ENCODE measurements at places on chromosomes 12 and 14. TPM values are rescaled to one million over a fixed set of nuclear protein-coding genes. Genes with fewer than 3 reads are reported as not detected.

- DNase-seq: no peak
Observed at GRCh38 chr12:16012117-16012516, 101.0 kb downstream of the DERA start.

- DNase-seq: no peak
Observed at GRCh38 chr14:76687611-76688382, 73.5 kb upstream of the VASH1 start.

- DNase-seq: no peak
Observed at GRCh38 chr12:68043435-68043834, 54.2 kb downstream of the IFNG-AS1 start.

GRCh38 chr12:114141921-114142564, 175.9 kb upstream of the RBM19 start:
- DNase-seq: no peak

- DNase-seq: no peak
Observed at GRCh38 chr14:95331708-95332408, 12.2 kb upstream of the CLMN start.

DNA sequence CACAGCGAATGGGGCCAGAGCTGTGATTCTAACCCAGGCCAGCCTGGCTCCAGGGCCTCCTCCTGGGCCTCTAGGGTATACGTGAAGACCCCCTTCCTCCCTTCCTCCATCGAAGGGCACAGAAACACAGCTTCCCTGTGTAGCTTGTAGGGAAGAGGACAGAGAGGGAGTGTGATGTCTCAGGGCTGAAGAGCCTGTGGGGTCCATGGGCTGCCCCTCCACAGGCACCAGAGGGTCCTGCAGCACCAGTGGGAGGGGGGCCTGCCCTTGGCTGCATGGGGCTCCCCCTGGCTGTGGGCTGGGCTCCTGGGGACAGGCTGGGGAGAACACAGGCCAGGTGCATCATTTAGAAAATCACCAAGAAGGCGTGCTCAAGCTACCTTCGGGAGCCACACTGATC, 178.5 kb downstream of the CALM1 start:
- DNase-seq: no peak

DNA sequence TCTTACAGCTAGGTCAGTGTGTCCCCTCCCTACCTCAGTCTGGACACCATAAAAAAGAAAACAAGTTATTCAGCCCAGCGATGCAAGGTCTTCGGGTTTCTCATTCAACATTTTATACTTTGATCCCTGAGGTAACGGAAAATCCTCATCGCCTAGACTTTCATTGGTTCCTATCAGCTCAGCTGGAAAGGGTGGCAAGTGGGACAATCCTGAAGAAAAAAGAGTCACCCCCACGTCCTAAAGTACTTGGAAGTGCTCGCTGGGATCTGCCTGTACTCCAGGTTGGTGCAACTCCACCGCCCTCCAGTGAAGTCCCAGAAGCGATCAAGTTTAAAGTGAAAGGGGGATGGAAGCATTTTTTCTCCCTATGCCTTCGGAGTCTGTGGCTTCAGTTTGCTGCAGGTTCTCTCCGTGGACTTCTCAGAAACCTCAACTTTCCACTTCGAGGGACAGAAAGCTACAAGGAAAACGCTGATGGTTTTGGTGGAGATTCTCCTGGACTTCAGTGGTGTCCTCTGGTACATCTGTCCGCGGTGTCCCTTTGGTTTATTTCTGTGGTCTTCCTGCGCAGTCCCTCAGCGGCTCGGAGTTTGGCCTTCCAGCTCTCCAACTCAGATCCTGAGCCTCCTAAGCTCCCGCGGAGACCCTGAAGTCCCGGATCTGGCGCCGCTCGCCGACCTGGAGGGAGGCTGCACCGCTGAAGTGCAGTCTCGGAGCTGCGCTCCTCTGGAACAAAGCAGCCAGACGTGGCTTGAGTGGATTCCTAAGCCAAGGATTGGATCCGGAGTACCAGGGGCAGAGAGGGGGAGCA, 1.8 kb upstream of the LRFN5 start:
- no peak for DNase-seq

DNA sequence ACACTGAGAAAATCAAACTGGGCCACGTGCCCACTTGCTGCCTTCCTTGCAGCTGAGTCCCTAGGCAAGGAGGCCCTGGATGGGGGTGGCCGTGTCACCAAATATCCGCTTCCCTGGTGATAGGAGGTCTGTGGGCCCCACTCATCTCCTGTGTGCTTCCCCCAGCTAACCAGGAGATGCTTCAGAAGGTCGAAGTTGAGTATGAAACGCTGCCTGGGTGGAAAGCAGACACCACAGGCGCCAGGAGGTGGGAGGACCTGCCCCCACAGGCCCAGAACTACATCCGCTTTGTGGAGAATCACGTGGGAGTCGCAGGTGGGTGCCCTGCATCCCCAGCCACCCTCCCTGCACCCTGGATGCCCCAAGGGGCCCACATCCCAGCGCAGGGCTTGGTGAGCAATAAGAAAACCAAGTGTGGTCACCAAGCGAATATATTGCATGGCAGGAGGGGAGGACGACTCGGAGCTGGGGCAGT, 6.8 kb upstream of the SIVA1 start:
- no peak for DNase-seq

GRCh38 chr14:93676416-93676958, 111.8 kb downstream of the PRIMA1 start:
- DNase-seq: no peak

DNA sequence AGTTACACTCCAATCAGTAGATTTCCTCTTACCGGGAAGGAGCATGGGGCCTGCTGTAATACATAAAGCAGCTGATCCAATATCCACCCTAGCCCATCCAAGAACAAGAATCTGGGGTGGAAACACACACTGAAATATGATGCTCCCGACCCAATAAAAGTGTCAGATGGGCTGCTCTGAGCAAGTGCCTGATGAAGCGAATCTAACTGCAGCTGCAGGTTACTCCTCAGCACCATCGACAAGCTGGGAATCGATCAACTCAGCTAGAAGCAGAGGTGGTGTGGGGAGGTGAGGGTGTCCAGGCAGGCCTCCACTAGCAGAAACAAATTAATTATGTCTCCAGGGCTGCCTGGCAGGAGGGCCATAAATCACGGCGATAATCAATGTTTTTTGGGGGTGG, 64.0 kb upstream of the WSCD2 start:
- DNase-seq: no peak

GRCh38 chr12:68850390-68850789, 42.4 kb downstream of the MDM2 start:
- no peak for DNase-seq

GRCh38 chr14:89794096-89794495, 160.4 kb downstream of the EFCAB11 start:
- no peak for DNase-seq

DNA sequence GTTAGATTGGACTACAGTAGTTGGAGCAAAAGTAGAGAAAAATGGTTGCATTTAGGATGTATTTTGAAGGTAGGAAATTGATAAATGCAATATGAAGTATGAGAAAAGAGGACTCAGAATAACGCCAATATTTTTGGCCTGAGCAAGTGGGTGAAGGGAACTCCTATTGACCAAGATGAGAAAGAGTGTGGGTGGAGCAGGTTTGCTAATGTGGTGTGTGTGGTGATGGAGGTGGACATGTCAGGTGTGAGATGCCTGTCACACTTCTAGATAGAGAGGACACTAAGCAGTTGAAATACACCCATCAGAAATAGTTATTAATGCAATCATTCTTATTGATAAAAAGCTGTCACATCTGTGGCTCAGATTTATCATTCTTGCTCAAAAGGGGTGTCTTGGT, 7.3 kb downstream of the GUCY2C start:
- DNase-seq: no peak

- no peak for DNase-seq
Observed at GRCh38 chr14:75442166-75442565, 14.3 kb downstream of the JDP2 start.

DNA sequence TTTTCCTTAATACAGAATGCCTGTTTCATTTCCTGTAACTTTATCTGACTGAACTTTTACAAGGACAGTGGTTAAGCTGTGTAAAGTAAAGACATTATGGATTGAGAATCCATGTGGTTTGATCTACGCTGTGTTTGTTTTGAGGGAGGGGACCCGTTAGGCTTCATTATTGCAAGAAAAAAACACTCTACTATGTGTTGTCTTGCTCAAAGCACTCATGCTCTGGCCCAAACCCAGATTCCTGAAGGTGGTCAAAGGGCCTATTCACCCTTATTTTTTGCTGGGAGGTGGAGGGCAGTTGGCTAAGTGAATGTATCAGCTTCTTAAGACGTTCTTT, 11.9 kb downstream of the RNF10 start:
- DNase-seq: no peak

GRCh38 chr12:113609692-113610469, 138.2 kb upstream of the LHX5 start:
- no peak for DNase-seq

GRCh38 chr12:45827974-45828373, 98.5 kb downstream of the ARID2 start:
- DNase-seq: no peak

- no peak for DNase-seq
Observed at GRCh38 chr12:46153268-46153872, 115.5 kb downstream of the SLC38A1 start.

GRCh38 chr14:59281609-59282377, 93.3 kb downstream of the DAAM1 start:
- peak; percentile 69 for DNase-seq

EPS8 gene
- polyA plus RNA-seq: 2.0 TPM

NKX2-8 gene
- 0.32 TPM for polyA plus RNA-seq

PRR13 gene
- 104 TPM for polyA plus RNA-seq

ACAD10 gene
- 12.4 TPM for polyA plus RNA-seq

FGF6 gene
- not detected for polyA plus RNA-seq

SLC24A4 gene
- 0.10 TPM for polyA plus RNA-seq

FAM90A1 gene
- 0.05 TPM for polyA plus RNA-seq
